T1000 (cell line): ENCODE measurements at places on chromosomes 7 and 10.

- no peak for DNase-seq
Observed at GRCh38 chr10:105969884-105970377, 1194.6 kb downstream of the SORCS1 start.

GRCh38 chr7:45402480-45403218 is 171.5 kb upstream of the ADCY1 start:
- peak; percentile 41 for DNase-seq

GRCh38 chr7:131974671-131975070 is 418.2 kb upstream of the PODXL start:
- DNase-seq: no peak

DNA sequence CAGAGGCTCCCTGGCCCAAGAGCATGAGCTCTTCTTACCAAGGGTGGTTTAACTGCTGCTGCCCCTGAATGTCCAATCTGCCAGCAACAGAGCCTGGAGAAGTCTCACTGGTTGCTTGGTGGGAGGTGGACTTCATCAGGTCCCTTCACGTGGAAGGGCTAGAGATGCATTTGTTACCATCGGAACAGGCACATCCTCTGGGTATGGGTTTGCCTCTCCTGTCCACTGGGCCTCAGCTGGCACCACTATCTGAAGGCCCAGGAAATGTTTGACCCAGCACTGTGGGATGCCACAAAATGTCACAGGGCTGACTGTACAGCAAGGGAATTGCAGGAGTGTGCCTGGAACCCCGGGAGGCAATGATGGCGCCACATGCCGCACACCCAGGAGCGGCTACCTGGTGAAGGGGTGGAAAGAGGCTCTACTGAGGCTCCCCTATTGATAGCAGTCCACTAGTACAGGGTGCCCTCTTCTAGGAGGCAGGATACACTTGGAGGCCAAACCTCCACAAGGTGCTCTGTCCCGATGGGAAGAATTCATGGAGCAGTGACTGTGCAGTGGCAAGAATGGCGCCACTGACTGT is 603.1 kb upstream of the MGMT start:
- DNase-seq: no peak

- no peak for DNase-seq
Observed at GRCh38 chr10:4652111-4653010, 173.6 kb upstream of the AKR1E2 start.

- no peak for DNase-seq
Observed at GRCh38 chr10:32298075-32298812, 48.7 kb downstream of the EPC1 start.

DNA sequence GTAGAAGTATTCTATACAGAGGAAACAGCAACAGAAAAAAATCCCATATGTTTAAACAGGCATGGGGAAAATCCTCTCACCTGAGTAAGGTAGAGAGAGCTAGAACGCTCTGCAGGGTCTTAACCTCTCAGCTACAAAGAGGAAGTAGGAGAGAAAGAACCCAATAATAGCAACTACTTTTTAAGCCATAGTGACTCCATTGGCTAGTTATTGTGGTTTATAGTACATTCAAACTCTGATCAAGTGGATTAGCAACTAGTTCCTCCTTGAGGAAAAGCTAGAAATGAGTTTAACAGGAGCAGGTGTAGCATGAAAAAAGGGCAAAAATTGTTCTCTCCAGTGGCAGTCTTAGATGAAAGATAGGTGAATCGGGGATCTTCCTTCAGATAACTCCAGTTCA is 89.7 kb downstream of the HGF start:
- no peak for DNase-seq

- no peak for DNase-seq
Observed at GRCh38 chr10:46329690-46330016, 42.9 kb downstream of the ANTXRL start.

DNA sequence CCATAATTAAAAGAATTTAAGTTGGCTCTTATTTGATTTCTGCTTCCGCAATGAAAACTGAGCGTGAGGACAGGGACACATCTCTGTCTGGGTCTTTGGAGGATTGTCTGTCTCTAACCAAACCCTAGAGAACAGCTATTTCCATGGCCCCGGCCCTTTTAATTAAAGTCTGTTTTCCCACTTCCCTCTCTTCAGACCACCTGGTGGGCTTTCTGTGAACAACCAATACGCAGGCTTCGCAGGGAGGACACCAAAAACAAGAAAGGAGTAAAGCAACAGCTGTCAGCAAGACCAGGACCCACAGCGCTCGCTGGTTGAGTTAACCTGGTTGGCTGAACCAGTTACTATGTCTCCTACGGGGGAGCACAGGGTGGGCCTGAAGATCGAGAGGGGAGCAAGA is 217.1 kb upstream of the FRMD4A start:
- DNase-seq: no peak

- no peak for DNase-seq
Observed at GRCh38 chr7:133763076-133763640, 364.0 kb upstream of the LRGUK start.

- no peak for DNase-seq
Observed at GRCh38 chr7:45869426-45869825, 3.5 kb downstream of the CCDC201 start.

DNA sequence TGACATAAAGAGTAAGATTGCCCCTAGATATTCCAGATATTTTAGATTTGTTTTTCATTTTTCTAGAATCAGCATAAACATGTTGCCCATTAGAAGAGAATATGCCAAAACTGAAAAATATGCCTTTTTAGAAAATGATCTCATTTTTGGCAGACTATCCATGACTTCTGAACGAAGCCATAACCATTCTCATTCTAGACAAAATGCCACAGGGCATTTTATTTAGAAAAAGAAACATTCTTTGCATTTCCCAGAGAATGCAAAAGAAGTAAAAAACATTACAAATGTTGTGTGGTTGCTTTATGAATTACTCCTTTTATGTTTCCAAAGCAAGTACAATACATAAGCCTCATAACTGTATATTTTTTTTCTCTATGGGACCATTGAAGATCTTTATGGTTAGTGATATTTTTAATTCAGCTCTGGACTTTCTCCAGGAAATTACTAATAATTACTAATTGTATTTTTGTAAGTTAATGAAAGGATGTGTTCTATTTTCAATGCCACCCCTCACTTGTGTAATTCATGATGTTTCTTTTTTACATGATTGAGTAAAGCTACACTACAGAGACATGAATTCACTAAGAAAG is 109.6 kb upstream of the SEM1 start:
- DNase-seq: no peak

- DNase-seq: no peak
Observed at GRCh38 chr7:144011458-144012230, 11.5 kb downstream of the OR6B1 start.
